Amygdala (tissue), 56 donors: ENCODE measurements at places on chromosomes 3 and 15.

DNA sequence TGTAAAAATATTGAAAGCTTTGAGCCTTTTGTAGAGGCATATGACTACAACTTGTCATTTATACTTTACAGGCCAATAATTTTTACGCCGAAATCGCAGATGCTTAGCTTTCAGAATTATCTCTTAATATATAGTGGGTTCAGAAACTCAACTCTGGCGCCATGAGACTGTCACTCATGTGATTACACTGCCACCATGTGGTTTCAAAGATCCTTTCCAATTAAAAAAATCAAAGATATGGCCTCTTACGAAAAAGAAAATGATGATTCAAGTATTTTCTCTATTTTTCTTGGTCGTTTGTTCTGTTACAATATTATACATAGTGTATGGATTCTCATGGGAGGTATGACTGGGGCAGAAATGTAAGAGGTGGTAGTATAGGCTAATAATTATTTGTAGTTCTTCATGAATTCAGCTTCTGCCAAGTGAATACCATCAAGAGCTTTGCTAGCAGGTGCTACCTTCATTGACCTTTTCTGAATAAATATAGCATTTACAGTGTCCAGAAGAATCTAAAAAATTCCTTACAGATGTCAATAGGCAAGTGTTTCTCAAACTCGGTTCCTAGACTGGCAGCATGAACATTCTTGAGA, 751.7 kb upstream of the GOLIM4 start:
- no peak for DNase-seq

- DNase-seq = no peak
These were observed 5.9 kb upstream of the CD47 start for GRCh38 chr3:108096532-108097321.

DNA sequence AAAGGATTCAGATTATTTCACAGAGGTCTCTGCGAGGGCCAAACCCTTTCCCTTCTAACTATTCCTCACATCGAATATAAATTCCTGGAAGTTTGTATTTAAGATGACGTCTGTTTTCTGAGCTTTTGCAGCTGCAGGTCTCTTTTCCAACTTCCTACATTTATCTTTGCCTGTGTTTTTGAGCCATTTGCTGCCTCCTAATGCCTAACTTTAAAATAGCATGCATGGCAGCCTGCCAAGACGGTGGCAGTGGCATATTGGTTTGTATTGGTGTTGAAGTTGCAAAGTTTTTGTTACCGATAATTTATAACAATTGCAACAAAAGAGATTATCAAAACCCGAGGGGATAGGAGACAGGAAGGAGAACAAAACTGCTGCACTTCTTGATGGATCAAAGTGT, 187.1 kb upstream of the DNAJC19 start:
- peak; percentile 24 for DNase-seq

DNA sequence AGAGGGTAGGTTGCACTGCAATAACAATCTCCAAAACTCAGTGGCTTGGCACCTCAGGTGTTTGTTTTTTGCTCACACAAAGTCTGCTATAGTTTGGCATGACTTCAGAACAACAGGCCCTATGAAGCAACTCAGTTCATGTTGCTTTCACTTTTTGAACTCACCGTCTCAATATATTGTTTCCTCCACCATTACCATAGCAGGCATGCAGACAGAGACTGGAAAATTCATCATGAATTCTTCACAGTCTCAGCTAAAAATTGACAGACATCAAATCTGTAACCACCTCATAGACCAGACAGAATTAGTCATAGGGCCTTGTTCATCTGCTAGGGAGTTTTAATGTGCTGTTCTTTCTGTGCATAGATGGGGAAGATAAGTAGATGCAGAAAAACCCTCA, 161.4 kb upstream of the POU1F1 start:
- no peak for DNase-seq

DNA sequence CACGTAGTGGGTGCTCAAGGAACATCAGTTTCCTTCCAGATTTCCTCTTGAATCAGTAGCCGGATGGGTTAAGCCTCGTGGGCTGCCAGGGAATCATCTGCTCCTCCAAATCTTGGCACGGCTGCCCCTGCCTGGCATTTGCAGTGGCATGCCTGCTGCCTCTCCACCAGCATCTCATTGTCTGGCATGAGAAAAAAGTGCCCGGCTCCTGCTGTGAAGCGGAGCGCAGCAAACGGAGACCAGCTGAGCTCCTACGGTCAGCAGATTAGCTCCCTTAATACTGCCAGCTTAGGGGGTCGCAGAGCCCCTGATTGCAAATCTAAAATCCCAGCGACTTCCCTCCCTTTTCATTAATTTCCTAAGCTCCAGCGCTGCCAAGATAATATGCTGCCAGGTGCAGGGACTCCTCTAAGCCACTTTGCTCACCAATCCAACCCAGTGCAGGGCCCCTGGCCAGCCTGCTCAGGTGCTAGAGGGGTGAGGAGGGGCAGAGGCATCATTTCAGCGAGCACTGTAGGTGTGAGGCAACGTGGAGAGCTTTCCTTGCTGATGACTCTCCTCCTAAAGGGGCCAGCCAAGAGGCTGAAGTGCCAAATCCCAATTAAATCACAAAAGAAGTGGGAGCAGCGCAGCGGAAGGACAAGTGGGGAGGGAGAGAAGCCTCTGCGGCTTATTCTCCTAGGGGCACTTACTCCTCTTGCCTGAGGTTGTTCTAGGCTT, 49.6 kb upstream of the ST8SIA2 start:
- peak; percentile 54 for DNase-seq
